T-cell (primary cell): ENCODE measurements at places on chromosomes 1 and 21. TPM values are rescaled to one million over a fixed set of nuclear protein-coding genes. Genes with fewer than 3 reads are reported as not detected.
A peak's percentile ranks its signal among the peaks of the same experiment; 100 is the strongest.

The KCNK2 gene
- total RNA-seq = not detected

DNA sequence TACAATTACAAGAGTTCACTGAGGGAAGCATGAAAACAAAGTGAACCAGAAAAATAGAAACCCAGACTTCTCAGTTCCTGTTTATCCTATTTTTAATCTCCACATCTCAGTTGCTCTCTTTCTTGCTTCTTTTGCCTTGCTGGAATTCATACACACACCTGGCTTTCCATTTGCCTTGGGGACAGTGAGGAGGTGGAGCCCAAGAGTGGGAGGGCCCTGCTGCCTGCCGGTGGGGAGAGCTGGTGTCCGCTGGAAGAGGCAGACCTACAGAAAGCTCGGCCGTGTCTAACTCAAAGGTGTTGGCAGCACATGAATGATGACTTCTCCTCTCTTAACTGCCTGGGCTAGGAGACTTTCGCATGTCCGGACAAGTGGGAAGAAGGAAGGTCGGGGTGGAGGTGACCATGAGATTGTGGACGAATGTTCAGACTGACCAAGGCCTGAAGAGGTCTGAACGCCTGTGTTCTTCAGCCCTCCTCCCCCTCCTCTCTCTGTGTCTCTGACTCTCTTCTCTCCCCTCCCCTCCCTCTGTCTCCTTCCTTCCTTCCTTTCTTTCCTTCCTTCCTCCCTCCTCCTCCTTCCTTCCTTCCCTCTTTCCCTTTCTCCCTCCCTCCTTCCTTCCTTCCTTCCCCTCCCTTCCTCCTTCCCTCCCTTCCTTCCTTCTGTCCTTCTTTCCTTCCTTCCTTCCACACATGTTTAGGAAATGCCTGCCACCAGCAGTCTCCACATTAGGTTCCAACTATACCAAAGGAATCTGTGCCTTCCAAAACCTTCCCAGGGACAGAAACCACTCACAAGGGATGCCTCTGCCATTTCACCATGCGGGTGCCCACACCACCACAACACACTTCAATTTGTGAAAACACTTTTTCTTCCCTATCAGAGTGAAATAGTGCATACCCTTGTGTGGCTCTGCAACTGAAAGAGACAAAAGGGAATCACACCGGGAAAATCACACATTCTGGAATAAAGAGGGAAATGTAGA, 157.3 kb upstream of the RUNX1 start:
- DNase-seq = no peak
- H3K27ac ChIP-seq = no peak overlapping the region
- H3K27me3 ChIP-seq = peaks cover 17% of the 10 kb centered on the region
- no peak overlapping the region for H3K4me3 ChIP-seq

The LCE3E gene
- total RNA-seq = not detected

- peaks cover 4% of the 10 kb centered on the region for H3K27me3 ChIP-seq
- no peak overlapping the region for H3K4me3 ChIP-seq
- no peaks in the 10 kb centered on the region for H3K4me1 ChIP-seq
- no peak overlapping the region for H3K27ac ChIP-seq
- no peak for DNase-seq
These were observed 51.5 kb downstream of the SYT2 start for GRCh38 chr1:202658769-202659168.

GRCh38 chr21:37869661-37870060, 46.6 kb downstream of the KCNJ6 start:
- DNase-seq = no peak
- no peaks in the 10 kb centered on the region for H3K36me3 ChIP-seq
- H3K27ac ChIP-seq = no peak overlapping the region

GRCh38 chr1:151455966-151456365, 3.3 kb downstream of the POGZ start:
- H3K36me3 ChIP-seq = no peaks in the 10 kb centered on the region
- H3K27me3 ChIP-seq = no peaks in the 10 kb centered on the region
- H3K27ac ChIP-seq = no peak overlapping the region
- H3K4me3 ChIP-seq = no peak overlapping the region

DNA sequence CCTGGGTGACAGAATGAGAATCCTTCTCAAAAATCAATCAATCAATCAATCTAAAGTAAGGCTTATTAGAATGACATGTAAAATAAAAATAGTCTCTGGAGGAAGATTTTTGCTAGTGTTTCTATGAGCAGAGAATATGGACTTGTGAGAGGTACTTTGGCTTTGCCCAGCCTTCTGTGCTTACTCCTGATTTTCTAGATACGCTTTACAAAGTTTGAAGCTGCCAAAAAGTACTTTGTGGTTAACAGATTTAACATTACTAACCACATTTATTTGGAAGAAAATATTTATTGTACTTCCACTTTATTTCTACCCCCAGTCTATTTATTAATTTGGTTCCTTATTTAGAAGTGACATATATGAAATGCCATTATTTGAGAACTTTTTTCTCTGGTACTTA, 41.0 kb downstream of the CEP350 start:
- DNase-seq = no peak
- no peak overlapping the region for H3K4me3 ChIP-seq
- no peaks in the 10 kb centered on the region for H3K27me3 ChIP-seq
- no peaks in the 10 kb centered on the region for H3K4me1 ChIP-seq
- no peak overlapping the region for H3K27ac ChIP-seq

- H3K27ac ChIP-seq = no peak overlapping the region
- no peak overlapping the region for H3K4me3 ChIP-seq
- H3K27me3 ChIP-seq = no peaks in the 10 kb centered on the region
- no peaks in the 10 kb centered on the region for H3K4me1 ChIP-seq
These were observed 8.3 kb downstream of the TSACC start for GRCh38 chr1:156346636-156347035.

The ARHGAP29 gene
- 0.13 TPM for total RNA-seq

DNA sequence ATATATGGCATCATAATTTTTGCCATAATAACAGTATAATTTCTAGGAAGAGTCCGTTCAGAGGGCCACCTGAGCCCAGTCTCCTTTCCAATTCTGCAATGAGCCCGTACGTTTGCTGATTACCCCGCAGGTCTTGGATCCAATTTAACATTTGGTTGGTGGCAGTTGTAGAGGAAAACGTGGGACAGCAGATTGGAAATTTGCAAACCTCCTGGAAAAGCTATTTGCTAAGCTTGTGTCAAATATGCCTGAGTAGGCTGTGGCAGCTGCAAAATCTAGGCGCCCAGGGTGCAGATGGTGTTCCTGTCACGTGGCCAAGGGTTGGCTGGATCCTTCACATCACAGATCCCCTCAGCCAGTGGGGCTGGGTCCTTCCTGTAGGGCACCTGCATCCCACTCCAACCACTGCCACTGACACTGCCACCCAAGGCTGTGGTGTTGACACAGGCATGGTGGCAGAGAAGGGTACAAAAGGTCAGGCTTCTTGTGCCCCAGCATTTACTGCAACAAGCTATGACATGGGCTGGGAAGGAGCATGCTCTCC, 174.8 kb upstream of the SYT6 start:
- DNase-seq = no peak
- no peak overlapping the region for H3K4me3 ChIP-seq
- H3K27ac ChIP-seq = no peak overlapping the region
- H3K27me3 ChIP-seq = no peaks in the 10 kb centered on the region

The SYTL1 gene
- 203 TPM for total RNA-seq

The FAM78B gene
- 0.28 TPM for total RNA-seq

GRCh38 chr1:190098756-190099155, 378.9 kb downstream of the BRINP3 start:
- no peaks in the 10 kb centered on the region for H3K4me1 ChIP-seq
- H3K4me3 ChIP-seq = no peak overlapping the region
- H3K36me3 ChIP-seq = no peaks in the 10 kb centered on the region
- H3K27me3 ChIP-seq = no peaks in the 10 kb centered on the region
- no peak for DNase-seq

The ARHGAP30 gene
- 208 TPM for total RNA-seq

DNA sequence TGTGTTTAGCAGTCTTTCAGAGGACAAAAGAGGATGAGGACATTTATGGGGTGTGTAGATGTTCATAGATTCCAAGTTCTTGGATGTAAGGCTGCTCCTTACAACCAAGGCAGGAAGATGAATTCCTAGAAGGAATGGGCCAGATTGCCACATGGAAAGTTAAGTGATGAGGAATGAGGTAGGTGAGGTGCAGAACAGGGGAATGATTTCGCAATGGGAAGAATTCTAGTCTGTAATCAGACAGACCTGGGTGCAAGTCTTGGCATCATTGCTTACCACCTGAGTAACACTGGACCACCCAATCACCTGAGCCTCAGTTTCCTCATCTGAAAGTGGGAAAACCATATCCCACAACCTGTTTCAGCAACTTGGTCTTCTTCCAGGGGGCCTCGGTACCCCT, 174.9 kb downstream of the IER5 start:
- no peaks in the 10 kb centered on the region for H3K4me1 ChIP-seq
- H3K27me3 ChIP-seq = peaks cover 2% of the 10 kb centered on the region
- no peak for DNase-seq
- no peak overlapping the region for H3K4me3 ChIP-seq

The OR2T33 gene
- total RNA-seq = not detected

DNA sequence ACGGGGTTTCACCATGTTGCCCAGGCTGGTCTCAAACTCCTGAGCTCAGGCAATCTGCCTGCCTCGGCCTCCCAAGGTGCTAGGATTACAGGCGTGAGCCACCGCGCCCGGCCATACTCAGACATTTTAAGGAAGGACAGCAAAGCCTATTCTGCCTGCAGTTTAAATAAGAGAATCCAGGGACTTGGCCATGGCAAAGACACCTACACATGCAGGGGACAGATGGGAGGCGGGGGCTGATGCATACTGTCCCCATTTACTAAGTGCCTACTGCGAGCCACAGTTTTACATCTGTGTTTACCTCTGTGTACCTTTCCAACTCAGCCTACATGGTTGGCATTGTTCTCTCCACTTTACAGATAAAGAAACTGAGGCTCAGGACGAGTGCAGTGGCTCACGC, 25.4 kb downstream of the LDLRAD2 start:
- H3K4me1 ChIP-seq = no peaks in the 10 kb centered on the region
- H3K27ac ChIP-seq = no peak overlapping the region
- no peak for DNase-seq
- no peaks in the 10 kb centered on the region for H3K27me3 ChIP-seq
- H3K4me3 ChIP-seq = no peak overlapping the region

DNA sequence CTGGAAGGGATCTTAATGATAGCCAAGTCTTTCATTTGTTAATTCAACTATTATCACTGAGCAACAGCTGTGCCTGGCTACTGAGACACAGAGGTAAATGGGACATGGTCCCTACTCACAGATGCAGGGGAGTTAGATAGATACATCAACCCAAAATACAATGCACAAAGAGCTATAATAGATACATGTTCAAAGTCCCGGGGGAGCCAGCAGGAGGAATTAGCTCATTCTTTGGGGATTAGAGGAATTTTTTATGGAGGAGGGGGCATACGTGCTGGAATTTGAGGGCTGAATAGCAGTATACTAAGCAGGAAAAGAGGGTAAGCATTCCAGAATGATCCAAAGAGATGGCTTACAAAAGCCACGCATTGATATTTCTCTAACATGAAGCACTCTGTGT, 34.6 kb downstream of the C8B start:
- no peaks in the 10 kb centered on the region for H3K27me3 ChIP-seq
- H3K36me3 ChIP-seq = no peaks in the 10 kb centered on the region
- H3K27ac ChIP-seq = no peak overlapping the region
- no peak overlapping the region for H3K4me3 ChIP-seq

DNA sequence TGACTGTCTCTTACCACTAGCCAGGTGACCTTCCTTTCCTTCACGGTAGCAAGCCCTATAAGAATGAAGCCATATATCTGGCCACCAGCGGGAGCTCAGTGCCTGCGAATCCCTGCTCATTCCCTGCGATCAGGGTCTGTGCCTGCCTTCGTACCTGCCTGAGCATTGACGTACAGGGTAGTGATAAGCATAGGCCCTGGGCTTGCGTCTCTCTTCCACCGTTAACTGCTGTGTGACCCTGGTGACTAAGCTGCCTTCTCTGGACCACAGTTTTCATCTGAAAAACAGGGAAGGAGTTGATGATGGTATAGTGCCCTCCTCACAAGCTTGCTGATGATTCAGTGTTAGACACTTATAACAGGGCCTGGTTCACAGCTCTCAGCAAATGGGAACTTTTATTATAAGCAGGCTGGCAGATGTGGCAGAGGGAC, 4.1 kb downstream of the ZC3H12A start:
- H3K36me3 ChIP-seq = peaks cover 63% of the 10 kb centered on the region
- H3K4me3 ChIP-seq = peak overlapping the region; percentile 92
- peak overlapping the region; percentile 98 for H3K27ac ChIP-seq
- no peaks in the 10 kb centered on the region for H3K27me3 ChIP-seq
- peaks cover 30% of the 10 kb centered on the region for H3K4me1 ChIP-seq

The FAM72C gene
- total RNA-seq = 0.51 TPM

- H3K36me3 ChIP-seq = no peaks in the 10 kb centered on the region
- DNase-seq = no peak
- no peaks in the 10 kb centered on the region for H3K4me1 ChIP-seq
- H3K27me3 ChIP-seq = peaks cover 32% of the 10 kb centered on the region
- H3K4me3 ChIP-seq = no peak overlapping the region
These were observed 14.1 kb upstream of the ATP1A4 start for GRCh38 chr1:160137216-160137862.

GRCh38 chr1:161215076-161215475, at the start of gene FCER1G:
Gene FCER1G, plus strand, starts transcription at chr1:161215295. Its CDS starts 27 bp downstream, at chr1:161215322.
- peaks cover 30% of the 10 kb centered on the region for H3K4me1 ChIP-seq
- no peaks in the 10 kb centered on the region for H3K27me3 ChIP-seq
- H3K27ac ChIP-seq = no peak within 1 kb of the TSS
- peaks cover 6% of the 10 kb centered on the region for H3K36me3 ChIP-seq

- no peaks in the 10 kb centered on the region for H3K27me3 ChIP-seq
- no peaks in the 10 kb centered on the region for H3K36me3 ChIP-seq
- H3K4me1 ChIP-seq = no peaks in the 10 kb centered on the region
- no peak overlapping the region for H3K27ac ChIP-seq
- no peak for DNase-seq
These were observed 1203.9 kb downstream of the AMY1C start for GRCh38 chr1:104953555-104953954.

DNA sequence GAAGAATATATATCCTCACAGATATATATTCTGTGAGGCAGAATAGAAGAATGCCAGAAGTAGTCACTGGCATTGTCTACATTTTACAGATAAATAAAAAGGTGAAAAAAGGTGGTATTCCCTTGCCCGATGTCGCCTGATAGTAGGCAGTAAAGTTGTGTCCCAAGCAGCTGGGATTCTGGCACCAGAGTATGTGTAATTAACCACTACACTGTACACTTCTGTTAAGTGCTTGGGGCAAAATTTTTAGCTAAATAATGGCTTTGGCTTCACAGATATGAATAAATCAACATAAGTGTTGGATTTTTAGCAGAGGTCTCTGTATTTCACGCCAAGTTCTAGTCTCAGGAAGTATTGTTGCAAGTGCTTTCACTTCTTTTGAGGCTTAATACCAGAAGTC, 13.3 kb upstream of the CASQ2 start:
- H3K27me3 ChIP-seq = peaks cover 3% of the 10 kb centered on the region
- no peak for DNase-seq
- no peaks in the 10 kb centered on the region for H3K4me1 ChIP-seq
- H3K4me3 ChIP-seq = no peak overlapping the region
- no peak overlapping the region for H3K27ac ChIP-seq

DNA sequence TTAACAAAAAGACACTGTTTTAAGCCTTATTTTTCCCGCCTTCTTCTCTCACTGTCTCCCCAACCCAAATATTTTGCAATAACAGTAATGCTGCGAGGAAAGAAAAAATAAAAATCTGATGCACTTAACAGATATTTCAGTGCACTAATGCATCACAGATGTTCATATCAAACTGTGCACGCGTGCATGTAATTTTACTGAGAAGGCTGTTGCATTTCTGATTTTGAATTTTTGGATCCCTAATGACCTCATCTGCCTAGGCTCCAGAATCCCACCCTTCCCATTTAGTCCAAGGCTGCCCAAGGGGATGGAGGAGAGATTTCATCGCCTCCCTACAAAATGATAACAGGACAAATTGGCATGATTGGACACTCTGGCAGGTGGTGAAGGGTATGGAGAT, 5.5 kb downstream of the TRABD2B start:
- H3K4me1 ChIP-seq = no peaks in the 10 kb centered on the region
- H3K4me3 ChIP-seq = no peak overlapping the region
- peaks cover 39% of the 10 kb centered on the region for H3K27me3 ChIP-seq
- no peaks in the 10 kb centered on the region for H3K36me3 ChIP-seq
